Foreskin melanocyte (primary cell): ENCODE measurements at places on chromosomes 11 and 22.

- DNase-seq = no peak
These were observed 88.1 kb downstream of the TP53I11 start for GRCh38 chr11:44862558-44863101.

DNA sequence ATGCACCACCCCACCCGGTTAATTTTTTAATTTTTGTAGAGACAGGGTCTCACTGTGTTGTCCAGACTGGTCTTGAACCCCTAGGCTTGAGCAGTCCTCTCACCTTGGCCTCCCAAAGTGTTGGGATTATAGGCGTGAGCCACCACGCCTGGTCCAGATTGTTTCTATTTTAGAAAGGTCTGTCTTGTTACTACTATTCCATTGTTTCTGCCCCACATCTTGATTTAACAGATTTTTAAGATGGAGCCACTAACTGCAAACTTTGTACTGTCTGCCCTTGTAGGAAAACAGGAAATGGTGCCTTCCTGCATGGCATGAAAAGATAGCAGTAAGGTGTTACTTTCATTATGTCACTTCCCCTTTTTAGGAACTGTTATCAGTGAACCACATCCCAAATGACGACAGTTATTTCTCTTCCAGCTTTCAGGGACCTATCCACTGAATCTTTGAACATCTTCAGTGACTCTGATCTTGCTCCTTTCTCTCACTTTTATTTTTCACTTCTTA is 23.2 kb downstream of the TAF1D start:
- no peak for DNase-seq

GRCh38 chr11:69437001-69437875 is 44.2 kb upstream of the LINC01488 start:
- no peak for DNase-seq

- no peak for DNase-seq
These were observed 12.8 kb downstream of the DGCR2 start for GRCh38 chr22:19109198-19110063.

GRCh38 chr22:17867160-17867785 is 93.0 kb upstream of the BID start:
- peak; percentile 44 for DNase-seq

- DNase-seq = no peak
These were observed 4.3 kb upstream of the LMO1 start for GRCh38 chr11:8267831-8268529.

DNA sequence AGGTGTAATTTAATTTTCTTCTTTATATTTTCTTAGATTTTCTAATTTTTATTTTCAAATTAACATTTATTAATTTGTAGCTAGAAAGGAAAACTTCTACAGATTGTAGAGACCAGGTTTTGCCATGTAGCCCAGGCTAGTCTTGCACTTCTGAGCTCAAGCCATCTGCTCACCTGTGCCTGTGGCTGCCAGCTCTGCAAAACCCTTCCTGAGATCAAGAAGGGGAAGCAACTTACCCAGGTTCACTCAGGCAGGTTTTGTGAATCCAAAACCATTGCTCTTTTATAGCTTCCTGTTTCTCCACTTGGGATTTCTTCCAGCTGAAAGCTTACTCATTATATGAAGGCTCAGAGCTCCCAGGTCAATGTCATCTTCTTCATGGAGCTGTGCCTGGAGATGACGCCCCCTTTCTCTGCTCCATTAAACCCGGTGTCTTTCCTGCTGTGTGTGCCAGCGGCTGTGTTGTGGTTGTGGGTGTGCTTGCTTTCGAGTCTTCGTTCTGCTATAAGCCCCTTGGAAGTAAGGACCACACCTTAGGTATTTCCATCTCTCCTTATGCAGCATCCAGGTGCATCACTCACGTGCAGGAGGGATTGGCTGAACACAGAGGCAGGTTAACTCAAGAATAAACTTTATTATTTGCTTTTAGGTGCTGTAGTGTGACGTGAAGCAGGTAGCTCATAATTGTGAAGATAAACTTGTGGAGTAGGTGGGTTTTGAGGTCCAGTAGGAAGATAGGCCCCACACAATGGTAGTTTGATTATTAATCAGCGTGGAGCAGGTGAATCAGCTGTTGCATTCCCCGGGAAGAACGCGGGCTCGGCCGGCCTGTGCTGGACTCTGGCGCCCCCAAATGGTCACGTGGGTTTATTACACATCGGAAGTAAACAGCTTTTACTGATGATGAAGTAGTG is 42.2 kb upstream of the INCENP start:
- no peak for DNase-seq

GRCh38 chr22:39960791-39961746 is 872 bp downstream of the TMA7B start:
- no peak for DNase-seq

- DNase-seq = no peak
These were observed 45.9 kb upstream of the ARHGAP32 start for GRCh38 chr11:129237880-129238638.

GRCh38 chr11:99682171-99682570 is 661.4 kb downstream of the CNTN5 start:
- no peak for DNase-seq

- DNase-seq = no peak
These were observed 61.5 kb downstream of the IGLL1 start for GRCh38 chr22:23518376-23519187.

DNA sequence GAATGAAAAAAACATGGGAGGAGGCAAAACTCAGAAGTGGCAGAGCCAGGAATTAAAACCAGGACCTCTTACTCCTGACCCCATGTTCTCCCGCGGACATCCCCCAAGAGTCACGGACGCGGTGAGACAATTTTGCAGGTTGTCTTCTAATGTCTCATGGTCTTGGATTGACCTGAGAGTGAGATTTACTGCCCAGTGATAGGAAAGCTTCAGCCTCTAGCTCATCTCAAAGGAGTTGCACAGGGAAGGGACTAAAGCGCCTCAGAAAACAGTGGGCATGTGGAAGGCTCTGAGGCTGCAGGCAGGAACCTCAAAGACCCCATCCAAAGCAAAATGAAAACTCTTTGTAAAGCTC is 197.4 kb downstream of the ADAMTS15 start:
- no peak for DNase-seq

GRCh38 chr11:73940801-73941570 is 9.8 kb upstream of the DNAJB13 start:
- DNase-seq = no peak

DNA sequence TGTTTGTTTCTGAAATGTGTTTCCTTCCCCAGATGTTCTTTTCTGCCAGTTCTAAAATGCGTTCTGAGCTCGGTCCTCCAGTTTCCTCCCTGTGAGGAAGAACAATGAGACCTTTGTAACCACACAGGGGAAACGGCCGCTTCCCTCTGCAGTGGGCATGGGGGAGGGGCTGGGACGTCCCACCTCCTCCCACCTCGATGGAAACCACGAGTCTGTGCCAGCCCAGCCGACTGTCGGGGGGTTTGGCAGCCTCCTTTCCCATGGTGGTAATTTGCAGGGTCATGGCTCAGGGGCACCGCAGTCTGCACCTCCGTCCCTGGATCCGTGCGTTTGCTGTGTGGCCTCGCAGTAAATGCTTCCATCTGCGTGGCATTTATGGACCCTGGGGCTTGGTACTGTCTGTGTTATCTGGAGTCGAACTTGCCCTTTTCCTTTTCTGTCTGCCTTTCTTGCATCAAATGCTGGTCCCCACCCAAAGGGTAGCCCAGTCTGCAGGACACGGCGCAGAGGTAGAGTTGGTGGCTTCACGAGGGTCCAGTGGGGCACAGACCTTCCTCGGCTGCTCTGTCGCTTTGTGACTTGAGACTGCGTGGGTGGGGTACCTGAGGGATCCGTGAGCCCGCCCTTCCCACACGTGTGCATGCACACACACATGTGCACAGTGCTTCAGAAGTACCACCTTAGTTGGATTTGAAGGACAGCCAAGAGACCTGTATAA is 16.1 kb downstream of the LRP5 start:
- DNase-seq = peak; percentile 69

GRCh38 chr22:28023036-28023435 is 104.0 kb upstream of the PITPNB start:
- DNase-seq = no peak

- DNase-seq = no peak
These were observed 34.9 kb upstream of the PPP2R1B start for GRCh38 chr11:111801135-111801534.

GRCh38 chr11:86513746-86514373 is 139.2 kb downstream of the CCDC81 start:
- no peak for DNase-seq

GRCh38 chr22:48757581-48757980 is 1070.1 kb downstream of the BRD1 start:
- no peak for DNase-seq

DNA sequence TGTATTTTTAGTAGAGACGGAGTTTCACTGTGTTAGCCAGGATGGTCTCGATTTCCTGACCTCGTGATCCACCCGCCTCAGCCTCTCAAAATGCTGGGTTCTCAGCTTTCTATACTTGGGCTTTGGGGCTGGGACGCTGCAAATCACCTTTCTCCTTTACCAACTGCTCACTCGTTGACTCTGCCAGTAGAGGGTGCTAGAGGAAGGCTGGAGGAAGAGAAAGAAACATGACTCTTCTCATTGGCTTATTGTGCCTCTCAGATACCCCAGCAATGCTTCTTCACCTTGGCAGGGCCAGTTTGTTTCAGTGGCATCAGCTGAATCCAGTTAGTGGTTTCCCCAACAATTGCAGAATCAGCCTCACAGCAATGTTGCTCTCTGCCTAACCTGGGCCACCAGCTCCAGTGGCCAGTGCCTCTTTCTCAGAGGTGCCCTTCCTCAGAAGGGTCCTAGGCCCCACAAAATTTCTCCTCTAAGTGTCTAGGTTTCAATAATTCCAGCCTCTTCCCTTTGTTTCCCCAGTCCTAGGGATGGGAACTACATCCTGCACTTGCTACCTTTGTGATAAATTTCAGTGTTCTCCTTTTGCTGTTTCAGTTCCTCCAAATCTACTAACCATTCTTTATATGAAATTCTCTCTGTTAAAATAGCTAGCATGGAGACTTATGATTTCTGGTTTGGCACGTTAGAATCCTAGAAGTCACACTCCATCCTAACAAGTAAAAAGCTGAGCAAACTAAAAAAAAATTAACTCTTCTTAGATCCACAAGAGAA is 71.5 kb upstream of the VSTM5 start:
- DNase-seq = peak; percentile 54

- no peak for DNase-seq
These were observed 38.3 kb downstream of the TP53I11 start for GRCh38 chr11:44912270-44912987.

DNA sequence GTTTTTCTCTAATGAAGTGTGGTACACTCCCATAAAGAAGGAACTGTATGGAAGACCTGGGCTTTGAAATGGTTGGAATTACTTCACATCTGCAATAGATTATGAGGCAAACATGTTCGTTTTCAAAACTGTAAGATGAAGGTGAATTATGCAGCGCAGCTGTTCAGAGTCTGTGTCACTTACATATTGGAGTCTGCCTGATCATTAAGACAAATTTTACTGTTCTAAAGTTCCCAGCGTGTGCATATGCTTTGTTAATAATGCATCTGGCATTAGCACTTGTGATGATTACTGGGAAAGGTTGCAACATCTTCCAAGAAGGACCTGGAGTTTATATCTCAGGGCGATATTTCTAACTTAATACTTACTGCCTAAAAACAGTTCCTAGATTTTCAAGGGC is 255.2 kb upstream of the ZC3H12C start:
- DNase-seq = no peak

DNA sequence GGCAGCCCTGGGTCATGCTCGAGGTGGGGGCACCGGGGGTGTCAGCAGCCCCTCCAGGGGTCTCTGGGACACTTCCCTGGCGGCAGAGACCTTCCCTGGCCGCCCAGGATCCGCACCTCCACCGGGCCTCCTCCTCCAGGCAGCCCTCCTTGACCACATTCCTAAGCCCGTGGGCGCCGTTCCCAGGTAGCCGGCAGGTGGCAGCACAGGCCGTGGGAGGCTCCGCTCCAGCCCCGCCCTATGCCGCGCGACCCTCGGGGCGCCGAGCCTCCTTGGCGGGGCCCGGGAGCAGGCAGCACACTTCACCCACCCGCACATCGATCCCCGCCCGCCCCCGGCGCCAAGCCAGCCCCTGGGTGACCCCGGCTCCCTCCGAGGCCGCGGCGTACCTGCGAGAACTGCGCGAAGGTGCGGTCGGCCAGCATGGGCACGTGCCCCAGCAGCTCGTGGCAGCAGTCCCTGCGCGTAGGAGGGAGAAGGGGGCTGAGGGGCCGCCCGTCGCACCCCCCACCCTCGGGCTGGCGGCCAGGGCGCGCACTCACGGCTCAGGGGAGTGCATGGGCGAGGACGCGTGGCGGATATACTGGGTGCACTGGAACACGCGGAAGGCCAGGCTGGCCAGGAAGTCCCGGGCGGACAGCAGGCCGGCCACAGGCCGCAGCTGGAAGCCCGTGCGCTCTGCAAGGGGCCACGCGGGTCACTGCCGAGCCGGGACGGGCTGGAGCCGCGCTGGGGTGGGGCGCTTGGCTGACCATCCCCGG is 5.3 kb upstream of the INS start:
- no peak for DNase-seq

DNA sequence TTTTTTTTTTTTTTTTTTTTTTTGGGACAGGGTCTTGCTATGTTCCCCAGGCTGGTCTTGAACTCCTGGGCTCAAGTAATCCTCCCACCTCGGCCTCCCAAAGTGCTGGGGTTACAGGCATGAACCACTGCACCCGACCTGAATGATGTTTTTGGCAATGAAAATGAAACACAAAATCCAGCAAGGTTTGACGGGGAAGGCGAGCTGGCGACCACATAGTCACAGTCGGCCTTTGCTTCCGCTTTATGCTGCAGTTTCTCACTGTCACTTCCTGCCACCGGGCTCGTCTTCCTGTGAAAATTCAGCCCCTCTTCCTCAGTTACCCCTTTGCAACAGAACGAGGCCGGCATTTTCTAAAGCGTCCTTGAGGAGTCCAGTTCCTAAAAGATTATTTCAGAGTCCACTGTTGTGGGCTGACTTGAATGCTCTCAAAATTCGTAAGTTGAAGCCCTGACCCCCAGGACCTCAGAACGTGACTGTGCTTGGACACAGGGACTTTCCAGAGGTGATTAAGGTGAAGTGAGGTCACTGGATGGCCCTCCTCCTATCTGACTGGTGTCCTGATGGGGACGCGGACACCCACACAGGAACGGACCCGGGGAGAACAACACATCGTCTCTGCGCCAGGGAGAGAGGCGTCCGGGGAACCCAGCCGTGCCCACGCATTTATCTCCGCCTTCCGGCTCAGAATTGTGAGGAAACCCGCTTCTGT is 2.9 kb upstream of the BID start:
- no peak for DNase-seq
